Glomerular endothelial cell (primary cell): ENCODE measurements at places on chromosomes 7 and 10. TPM values are rescaled to one million over a fixed set of nuclear protein-coding genes. Genes with fewer than 3 reads are reported as not detected.

GRCh38 chr10:68153473-68154210, 44.4 kb downstream of the MYPN start:
- DNase-seq, result peak; percentile 93

- no peak for DNase-seq
These were observed 222.0 kb downstream of the PRPF18 start for GRCh38 chr10:13808556-13809391.

DNA sequence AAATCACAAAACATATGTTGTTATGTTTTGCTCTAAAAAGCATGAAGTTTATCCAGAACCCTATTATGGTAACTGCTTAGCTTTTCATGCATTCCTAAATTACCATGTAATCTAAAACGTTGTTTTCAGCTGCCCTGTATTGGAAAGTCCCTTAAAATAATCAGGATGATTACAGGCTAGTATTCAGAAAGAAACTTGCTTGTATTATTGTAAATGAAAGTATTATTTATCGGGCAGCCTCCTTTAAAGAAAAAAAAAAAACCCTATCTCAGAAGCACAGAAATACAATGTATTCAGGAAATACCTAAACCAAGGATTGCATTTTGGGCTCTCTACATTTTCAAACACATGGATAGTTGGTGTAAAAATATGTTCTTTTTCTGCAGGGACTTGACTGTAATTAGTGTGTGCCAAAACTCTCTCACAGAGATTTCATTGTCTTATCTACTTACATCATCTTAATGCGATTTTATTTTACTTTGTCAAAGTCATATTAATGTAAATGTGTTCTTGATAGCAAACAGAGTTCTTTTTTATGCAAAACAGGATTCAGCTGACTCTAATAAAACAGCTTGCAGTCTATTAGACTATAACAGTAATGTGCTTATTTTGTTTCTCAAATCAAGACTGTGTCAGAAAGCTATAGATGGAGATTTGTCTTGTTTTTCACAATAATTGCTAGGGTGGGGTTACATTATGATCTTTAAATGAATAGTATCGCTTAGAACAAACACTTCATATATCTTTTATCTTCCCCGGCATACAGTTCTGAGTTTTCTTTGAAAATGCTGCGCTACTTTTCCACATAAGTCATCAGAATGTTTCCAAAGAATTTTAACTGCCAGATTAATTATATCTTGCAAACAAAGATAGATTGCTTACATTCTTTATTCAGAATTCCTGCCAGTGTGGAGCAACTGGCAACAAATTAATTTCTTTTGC, 65.3 kb upstream of the ARID5B start:
- DNase-seq, result peak; percentile 25

DNA sequence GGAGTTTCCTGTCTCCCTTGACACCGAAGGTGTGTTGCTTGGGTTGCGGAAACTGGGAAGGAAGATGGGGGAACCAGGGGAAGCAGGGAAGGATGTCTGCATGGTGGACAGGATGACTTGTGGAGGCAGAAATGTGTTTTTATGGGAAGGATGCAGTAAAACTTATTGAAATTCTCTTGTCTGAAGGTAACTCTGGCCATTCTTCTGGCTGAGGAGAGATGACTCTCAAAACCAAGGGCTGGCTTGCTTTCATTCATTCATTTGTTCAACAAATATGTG, 1.5 kb downstream of the UBTD1 start:
- no peak for DNase-seq

GRCh38 chr10:132862485-132863420, 76.8 kb upstream of the NKX6-2 start:
- no peak for DNase-seq

- no peak for DNase-seq
These were observed 59.9 kb downstream of the CACUL1 start for GRCh38 chr10:118694848-118695247.

- no peak for DNase-seq
These were observed 165.6 kb downstream of the HGF start for GRCh38 chr7:81604075-81604807.

CYP2E1 gene
- total RNA-seq, result 0.64 TPM in 1 of 2 replicates, not detected in the other

- no peak for DNase-seq
These were observed 27.6 kb upstream of the LAMB1 start for GRCh38 chr7:108030516-108030915.

DNA sequence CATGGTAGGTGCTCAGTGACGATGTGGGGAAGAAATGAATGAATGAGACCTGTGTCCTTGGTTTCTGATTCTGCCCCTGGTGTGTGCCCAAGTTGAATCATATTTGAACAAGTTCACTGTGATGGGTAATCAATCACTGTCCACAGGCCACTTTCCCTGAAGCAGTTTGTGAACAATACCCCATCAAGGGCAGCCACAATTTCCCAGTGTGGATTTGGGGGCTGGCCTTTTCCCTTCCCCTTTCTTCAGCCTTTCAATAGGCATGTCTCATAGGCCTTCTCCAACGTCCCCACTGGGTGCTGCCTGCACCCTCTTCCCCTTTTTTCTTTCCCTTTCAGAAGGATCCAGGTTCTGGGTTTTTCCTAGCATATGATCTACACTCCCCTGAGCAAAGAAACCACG, 64.7 kb downstream of the CREB5 start:
- DNase-seq, result no peak

SLC16A9 gene
- 1.5 and 4.6 TPM in 2 replicates for total RNA-seq

DNA sequence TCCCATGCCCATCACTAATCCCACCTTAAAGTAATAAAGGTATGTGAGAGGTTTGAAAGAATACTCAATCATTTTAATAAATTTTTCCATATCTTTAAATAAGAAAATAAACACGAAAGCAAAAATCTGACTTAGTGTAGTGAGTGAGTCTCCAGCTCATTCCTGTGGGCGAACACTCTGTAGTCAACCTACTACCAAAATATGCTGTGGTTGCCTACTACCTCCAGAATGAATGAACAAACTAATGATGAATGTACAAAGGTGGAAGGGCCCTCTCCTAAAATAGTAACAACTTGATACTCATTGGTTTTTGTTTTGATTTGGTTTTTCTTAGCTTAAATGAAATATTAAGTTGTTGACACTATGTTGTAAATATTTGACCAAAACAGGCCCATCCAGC, 195.5 kb upstream of the HPS1 start:
- no peak for DNase-seq

DNA sequence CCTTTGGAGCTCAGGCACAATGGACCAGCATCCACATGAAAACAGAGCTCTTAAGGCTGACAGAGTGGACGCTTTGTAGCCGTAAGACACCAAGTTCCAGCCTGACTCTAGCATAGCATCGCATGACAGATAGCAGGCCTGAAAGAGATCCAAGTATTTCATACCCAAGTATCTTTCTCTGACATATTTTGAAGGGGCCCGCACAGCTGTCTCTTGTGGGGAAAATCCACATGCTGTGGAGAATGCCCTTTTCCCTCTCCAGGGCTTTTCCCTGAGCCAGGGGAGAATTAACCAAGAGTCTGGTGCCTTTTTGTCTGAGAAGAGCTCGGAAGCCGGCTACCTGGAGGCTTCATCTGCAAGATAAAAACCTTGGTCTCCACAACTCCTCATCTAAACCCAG, 51.0 kb downstream of the CFAP46 start:
- no peak for DNase-seq
